ENCODE measurements at places on chromosomes 2 and 18.

DNA sequence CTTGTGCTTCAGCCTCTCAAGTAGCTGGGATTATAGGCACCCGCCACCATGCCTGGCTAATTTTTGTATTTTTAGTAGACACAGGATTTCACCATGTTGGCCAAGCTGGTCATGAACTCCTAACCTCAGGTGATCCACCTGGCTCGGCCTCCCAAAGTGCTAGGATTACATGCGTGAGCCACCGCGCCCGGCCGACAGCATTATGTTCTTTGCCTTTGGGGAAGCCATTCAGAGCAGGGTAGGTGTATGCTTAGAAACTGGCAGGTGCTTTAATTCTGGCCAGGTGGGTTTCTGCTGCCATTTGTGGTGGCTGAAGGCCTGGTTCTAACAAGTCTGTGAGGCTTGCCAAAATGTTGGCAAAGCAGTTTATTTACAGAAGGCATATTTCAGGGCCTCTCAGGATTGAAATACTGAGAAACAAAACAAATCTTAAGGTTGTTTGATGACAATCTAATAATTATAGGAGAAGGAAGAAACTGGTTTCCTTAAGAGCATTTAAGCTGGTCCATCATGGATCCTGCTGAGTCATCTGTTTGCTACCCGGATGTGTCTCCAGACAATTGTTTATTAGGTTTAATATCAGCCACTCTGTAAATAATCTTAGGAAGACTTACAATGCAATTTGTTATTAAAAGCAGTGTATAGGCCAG lies 16.0 kb downstream of the SLC20A1 start:
- DNase-seq = no peak

- no peak for DNase-seq
These were observed 44.2 kb upstream of the OTOS start for GRCh38 chr2:240184656-240185055.

DNA sequence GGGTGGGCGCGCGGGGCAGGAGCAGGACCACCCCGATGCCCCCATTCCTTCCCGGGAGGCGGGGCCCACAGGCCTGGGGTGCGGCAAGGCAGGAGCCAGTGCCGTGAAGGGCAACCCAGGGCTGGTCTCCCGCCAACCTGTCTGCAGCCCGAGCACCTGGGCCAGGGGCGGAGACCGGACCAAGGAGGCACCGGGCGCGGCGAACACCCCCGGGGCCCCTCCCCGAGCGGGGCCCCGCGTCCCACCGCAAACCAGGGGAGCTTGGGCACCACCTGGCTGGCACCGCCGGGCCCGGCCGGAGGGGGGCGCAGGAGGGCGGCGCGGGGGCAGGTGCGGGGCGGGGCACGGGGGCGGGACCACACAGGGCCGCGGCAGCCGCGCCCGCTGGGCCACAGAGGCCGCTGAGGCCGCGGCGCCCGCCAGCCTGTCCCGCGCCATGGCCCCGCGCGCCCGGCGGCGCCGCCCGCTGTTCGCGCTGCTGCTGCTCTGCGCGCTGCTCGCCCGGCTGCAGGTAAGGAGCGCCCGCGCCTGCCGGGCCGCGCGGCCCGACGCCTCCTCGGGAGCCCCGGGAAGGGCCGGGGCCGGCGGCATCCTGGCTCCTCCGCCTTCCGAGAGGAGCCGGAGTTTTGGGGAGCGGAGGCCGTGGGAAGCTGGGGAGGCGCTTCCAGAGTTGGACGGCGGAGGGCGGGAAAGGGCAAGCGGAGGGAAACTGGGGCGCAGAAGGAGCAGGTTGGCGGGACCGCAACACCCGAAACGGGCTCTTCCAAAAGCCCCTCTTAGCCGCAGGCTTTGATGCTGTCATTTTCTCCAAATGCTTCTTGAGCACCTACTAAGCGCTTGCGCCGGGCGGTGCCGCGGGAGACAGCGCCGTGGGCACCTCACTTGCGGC lies at the start of gene TNFRSF11A:
TSS of gene TNFRSF11A (plus strand) at position 394 of the 889 bp plus-strand sequence. CDS start at position 437, 43 bp downstream.
- no peak for DNase-seq

- DNase-seq = no peak
These were observed 43.1 kb downstream of the VSNL1 start for GRCh38 chr2:17583646-17584045.

DNA sequence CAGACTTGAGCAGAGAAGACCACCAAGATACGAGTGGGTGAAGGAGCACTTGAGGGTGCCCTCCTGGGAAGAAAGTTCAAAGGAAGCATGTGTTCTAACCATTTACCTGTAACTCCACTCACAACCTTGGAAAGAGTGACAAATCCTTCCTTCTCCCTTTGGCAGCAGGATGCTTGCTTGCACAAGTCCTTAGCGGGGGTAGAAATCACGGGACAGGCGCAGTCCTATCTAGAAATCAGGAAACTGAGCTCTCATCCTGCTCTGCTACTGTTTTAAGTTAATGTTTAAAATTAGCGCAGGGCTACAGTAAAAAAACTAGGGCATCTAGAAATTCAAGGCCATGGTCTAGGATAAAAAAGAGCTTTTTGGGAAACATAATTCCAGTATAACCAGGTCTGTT lies 100.9 kb upstream of the PTPRM start:
- DNase-seq = no peak

DNA sequence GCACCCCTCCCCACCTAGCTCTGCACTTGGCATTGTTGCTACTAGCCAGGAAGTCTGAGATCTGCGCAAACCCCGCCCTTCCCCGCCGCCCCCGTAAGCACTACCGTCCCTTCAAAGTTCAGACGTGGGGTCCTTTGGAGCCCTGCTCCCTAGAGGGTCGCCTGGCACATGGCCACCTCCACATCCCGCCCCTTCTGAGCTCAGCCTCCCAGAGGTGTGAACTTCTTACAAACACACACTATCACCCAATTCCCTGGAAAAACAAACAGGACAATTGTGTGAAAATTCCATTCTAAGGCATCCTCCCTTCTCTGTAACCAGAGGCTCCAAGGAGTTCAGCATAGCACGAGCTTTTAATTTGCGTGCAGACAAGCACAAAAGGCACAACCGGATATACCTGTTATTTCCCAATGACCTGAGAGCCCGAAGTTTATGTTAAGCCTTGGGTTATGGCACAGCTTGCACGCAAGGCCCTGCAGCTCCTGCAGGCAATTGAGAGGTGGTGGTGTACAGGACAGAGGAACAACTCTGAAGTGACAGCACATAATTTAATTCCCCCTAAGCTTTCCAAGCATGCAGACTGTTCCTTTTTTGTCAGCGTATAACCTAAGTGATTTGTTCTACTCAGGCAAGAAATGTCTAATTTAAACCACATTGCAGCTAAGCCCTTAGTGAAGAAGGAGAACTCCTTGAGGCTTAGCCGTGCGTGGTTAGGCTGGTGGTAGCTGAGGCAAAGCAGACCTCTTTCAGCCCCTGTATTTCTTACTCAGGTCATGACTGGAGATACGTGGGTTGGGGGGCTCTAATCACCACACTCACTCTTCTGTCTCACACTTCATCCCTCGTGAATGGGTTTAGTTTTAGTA lies 20.3 kb upstream of the CYP1B1 start:
- peak; percentile 19 for DNase-seq

GRCh38 chr2:229784791-229785190 lies 70.4 kb upstream of the DNER start:
- DNase-seq = peak; percentile 25

DNA sequence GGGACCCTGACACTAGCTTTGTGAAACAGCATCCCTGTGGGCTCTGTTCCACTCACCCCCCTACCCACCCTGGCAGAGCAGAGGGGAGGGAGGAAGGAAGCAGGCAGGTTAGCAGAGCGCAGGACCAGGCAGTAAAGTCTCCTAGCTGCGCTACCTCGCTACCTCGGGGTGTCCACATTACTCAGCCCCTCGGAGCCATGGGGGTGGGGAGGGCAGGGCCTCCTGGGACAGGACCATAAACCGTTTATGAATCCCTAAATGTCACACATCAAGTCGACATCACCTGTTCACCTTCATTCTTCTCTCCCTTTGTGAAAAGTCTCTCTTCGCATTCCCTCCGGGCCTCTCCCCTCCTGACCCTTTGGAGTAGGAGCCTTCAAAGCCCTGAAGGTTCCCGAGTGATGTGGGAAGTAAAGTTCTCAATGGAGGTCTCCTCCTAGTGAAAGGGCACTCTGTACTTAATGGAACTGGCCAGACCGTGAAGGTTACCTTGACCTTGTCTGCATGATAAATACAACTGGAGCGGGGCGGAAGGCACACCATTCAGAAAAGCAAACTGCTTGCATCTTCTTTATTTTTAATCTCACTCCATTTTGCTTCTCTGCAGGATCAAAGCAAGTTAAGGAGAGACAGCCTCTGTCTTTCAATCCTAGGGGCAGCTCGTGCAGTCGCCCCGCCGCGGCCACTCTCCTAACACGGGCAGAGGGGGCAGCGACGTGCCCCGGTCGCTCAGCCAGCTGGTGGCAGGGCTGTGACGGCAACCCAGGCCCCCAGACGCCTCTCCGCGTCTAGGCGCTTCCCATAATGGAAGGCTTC lies 23.7 kb upstream of the SMAD7 start:
- DNase-seq = peak; percentile 22

DNA sequence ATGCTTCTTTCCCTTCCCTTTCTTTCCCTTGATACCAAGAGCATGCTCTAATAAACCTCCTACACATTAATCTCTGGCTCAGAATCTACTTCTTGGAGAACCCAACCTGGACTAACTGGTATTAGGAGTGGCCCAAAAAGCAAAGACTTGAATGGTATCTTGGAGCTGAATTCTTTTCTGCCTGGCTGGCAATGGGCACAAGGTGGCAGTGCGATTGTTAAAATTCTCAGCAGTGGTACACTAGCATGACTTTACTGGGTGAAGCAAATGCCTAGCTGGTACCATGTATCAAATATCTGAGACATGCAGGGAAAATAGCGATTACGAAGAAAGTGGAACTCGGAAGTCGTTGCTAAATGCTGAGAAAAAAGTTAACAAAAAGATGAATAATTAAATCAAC lies 376.1 kb downstream of the XIRP2 start:
- DNase-seq = peak; percentile 15

DNA sequence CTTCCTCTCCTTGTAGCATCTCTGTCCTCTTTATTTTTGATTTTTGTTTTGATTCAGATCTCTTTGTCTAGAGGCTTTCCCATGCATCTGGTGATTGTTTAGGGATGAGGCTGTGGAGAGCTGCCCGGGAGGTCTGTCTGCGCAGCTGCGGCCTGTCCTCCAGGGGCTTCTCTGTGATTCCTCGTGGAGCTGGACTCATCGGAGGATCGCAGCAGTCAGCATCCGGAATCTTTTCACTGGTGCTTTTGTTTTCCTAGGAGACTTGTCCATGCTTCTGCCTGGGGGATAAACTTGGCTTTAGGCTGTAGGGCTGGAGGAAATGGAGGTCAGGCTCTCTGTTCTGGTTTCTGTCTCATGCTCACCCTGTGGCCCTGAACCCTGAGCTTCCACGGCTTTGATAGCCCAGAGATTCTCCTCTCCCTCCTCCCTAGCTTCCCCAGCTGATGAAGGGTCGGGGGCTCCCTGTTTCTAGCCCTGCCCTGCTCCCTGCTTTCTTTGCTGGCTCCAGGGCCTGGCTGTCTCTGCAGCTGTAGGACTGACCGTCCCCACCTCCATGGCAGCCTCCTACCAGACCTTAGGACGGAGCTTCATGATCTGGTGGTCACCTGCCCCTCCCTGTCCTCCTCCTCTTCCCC lies 35.5 kb downstream of the ZNF532 start:
- DNase-seq = no peak

GRCh38 chr2:71506222-71507153 lies 53.1 kb downstream of the DYSF start:
- DNase-seq = no peak

GRCh38 chr2:43111788-43112554 lies 114.4 kb downstream of the ZFP36L2 start:
- DNase-seq = no peak

DNA sequence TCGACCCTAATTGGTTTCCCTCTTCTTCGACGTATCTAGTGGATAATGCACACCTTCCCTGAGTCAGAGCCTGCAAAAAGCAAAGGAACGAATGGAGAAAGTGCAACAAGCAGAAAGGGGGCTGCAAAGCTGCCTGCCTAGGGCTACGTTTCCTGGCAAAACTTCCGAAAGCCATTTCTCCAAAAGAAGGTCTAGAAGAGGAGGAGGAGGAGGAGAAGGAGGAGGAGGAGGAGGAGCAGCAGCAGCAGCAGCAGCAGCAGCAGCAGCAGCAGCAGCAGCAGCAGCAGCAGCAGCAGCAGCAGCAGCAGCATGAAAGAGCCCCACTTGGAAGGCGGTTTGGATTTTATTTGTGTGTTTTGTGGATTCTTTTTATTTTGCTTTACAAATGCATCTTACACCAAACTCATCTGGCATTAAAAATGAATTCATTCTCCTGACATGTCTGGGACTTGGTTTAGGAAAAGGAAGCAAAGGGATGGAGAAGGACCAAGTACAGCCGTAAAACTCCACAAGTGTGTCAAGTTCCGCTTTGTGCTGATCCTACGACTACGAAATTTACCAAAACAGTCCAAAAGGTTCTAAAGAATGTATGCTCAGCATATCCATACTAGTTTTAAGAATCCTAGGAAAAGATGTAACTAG lies 2.0 kb downstream of the TCF4 start:
- DNase-seq = peak; percentile 51

GRCh38 chr2:142300517-142300916 lies 169.7 kb upstream of the LRP1B start:
- DNase-seq = no peak

GRCh38 chr2:196131384-196131937 lies 39.9 kb downstream of the STK17B start:
- peak; percentile 54 for DNase-seq

- no peak for DNase-seq
These were observed 11.3 kb downstream of the LCT start for GRCh38 chr2:135825550-135826176.

DNA sequence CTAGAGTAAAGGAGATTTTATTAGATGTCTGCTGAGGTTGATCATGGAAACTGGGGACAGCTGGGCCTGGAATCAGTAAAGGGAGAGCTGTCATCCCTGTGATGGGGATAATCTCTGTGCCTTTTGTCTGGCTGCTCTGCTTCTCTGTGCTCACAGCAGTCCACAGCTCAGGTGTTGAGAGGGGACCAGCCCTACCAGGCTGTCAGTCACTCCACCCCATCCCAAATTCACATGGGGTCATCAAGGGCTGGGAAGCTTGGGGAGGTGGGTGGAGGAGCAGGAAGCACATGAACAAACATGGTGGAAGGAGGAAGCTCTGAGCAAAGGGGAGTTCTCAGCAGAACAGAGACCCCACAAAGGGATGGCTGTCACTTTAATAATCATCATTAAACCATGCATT lies 13.7 kb upstream of the LRRFIP1 start:
- DNase-seq = no peak

DNA sequence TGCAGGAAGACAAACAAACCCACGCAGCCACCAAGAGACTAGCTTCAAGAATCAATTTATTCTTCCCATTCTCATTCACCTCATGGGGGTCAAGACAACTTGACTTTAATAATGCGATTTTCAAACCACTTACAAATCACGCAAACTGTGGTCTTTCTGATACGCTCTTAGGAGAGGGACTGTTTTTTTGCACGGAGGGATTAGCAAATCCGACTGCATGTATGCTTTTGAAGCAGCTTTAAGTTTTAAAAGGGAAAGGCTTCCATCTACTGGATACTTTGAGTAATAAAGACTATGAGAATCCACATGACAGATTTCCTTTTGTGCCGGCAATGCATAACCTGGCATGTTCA lies 322.9 kb upstream of the KCNJ3 start:
- DNase-seq = no peak

- DNase-seq = peak; percentile 81
These were observed 19.0 kb downstream of the TPGS2 start for GRCh38 chr18:36809590-36810381.

Data from EH (cell line).